ENCODE measurements at places on chromosomes 16 and 17.
A peak's percentile ranks its signal among the peaks of the same experiment; 100 is the strongest.

GRCh38 chr16:85733839-85734170 lies 17.1 kb downstream of the C16orf74 start:
- no peak for DNase-seq

DNA sequence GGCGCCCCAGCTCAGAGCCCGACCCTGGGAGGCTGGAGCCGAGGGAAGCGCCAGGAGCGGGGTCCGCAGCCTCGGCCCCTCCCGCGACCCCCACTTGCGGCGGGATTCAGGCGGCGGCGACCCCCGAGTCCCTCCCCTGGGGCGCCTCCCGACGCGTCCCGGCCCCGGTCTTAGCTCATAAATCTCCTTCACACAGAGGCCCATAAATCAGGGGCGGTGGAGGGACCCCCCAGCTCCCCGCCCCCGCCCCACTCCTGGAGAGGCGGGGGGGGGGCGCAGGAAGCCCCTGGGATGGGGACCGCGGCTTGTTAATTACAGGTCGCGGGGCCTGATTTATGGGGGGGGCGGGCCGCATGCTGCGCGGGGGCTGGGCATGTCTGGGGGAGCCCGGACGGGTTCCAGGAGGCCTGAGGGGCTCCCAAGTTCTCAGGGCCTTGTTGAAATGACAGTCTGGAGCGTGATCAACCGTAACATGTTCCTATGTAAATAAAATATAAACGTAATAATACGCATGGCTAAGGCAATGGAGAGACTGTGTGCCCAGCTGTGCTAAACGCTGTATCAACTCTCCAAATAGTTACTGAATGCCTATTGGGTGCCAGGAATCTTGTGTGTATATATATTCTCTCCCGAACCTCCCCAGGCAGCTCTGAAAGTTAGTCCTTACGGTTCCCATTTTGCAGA lies 10.0 kb upstream of the BHLHA9 start:
- no peak for DNase-seq

- DNase-seq: no peak
These were observed 63.5 kb upstream of the USP7 start for GRCh38 chr16:9027070-9027799.

DNA sequence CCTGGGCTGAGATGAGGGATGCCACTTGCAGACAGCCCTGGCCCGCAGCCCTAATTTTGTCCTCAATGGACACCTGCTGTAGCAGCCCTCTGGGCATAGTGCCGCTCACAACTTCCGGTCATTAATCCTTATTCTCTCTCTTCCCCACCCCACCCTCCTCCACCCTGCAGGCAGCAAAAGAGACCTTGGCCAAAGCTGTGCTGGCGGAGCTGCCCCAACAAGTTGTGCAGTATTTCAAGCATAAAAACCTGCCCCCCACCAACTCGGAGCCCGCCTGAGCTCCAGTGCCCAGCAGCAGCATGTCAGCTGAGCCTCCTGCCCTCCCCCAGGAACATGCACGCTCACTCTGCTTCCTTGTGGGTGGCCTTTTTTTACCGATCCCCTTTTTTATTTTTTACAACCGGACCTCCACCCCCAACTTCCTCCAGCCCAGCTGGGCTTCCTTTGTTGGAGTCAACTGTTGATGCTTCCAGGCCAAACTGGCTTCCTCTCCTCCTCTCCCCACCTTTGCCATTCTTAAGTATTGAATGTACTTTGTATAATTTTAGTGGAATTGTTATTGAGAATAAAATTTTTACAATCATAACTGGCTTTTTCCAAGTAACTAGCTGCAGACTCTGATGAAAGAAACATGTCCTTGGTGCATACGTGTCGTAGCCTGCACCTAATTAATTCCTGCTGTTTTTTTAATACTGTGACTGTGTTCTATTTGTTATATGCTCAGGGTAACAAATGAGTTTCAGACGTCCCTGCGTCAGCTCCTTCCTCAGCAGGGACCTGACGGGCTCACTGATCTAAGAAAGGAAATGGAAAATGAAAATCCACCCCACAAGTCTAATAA lies 38.2 kb downstream of the PSME3IP1 start:
- no peak for DNase-seq

DNA sequence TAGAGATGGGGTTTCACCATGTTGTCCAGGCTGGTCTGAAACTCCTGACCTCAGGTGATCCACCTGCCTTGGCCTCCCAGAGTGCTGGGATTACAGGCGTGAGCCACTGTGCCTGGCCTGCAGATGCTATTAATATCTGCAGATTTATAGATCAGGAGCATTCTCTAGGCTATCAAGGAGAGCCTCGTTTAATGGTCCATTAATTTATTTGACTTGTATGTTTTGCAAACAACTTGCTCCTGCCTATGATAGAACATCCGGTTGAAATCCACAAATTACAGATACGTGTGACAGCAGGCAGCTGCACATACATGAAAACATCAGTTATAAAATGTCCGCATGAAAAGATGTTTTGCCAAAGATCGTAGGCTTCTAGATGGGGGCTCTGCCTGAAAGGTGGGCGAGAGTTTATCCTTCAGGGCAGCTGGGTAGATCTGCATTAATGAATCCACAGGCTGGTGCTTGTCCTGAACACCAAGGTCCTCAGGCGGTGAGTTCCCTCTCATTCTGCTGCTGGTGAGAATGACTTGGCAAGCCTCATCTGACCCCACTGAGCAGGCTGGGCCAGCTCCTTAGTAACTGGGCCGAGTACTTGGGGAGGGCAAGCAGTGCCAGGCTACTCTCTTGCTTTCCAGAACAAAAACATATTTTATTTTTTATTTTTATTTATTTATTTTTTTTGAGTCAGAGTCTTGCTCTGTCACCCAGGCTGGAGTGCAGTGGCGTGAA lies 37.1 kb upstream of the MGAT5B start:
- DNase-seq: no peak

DNA sequence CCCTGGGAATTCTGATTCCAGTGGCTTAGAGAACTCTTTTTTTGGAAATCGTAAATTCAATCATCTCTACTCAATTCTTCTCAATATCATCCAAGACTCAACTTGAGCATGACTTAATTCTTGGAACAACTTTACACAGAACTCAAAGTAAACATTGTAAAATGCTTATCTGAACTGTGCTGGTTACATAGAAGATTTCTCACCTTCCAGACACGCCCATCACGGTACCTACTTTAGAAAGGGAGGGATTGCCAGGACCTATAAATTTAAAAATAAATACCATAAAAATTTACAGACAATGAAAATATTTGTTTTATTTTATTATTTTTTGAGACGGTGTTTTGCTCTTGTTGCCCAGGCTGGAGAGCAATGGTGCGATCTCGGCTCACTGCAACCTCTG lies 26.5 kb downstream of the MAP1LC3B start:
- DNase-seq: no peak

- DNase-seq: no peak
These were observed 188.8 kb upstream of the FOXF1 start for GRCh38 chr16:86321491-86321890.

- peak; percentile 74 for DNase-seq
These were observed at the start of gene ULK2 for GRCh38 chr17:19867329-19868078. TSS of gene ULK2 (minus strand) at chr17:19867936. CDS start at chr17:19867417, 519 bp downstream.

DNA sequence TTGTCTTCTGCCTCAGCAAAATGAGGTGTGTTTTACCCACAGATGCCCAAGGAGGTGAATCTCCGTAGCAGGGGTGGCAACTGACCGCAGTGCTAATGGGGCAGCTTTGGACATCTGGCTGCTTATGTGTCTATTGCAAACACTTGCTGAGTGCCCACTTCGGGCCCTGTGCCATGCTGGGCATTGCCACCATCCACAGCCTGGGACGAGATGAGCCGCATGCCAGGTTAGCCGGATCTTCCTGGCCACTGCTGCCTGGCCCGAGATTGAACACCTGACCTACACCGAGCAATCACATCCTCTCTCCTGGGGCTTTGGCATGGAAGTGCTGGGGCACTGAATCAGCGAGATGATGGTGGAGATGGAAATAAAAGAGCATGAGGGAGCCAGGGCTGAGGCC lies 238.7 kb downstream of the GSG1L start:
- DNase-seq: no peak

DNA sequence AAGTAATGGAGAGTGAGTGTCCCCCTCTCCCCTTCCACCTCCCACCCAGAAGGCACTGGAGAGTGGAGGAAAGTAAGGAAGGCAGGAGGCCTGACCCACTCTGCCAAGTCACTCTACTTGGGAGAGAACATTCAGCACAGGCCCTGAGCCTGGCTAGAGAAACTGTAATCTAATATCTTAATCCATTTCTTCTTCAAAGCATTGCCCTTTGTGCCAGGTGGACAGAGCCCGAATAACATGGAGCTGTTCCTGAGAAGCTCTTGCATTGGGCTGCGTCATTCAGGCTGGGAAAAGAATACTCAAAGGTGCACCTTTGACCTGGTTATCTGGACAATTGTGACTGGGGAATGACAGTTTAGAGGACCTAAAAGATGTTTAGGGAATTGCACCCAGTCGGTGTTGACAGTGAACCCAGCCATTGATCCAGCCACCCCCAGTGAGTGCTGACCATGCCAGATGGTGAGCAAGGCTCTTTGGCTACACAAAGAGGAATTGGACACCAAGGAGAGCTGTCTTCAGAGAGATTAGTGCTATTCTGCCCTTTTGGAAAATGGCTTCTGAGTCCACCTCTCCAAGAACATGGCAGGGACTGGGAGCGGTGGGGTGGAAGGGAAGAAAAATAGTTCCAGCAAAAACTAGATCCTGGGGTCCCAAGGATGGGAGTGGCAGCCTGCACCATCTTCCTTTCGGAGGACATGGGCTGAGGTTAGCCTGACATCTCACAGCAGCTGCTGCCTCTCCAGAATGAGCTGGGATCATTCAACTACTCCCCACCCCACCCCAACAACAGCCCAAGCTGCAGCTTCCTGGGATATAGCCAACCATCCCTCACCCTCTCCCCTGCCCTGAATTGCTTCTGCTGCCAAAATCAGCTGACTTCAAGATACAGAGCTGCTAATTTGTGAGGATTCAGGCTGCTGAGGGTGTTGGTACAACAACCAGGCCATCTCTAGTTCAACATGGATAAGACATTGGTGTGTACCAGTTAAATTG lies 11.6 kb upstream of the NOG start:
- DNase-seq: no peak

- DNase-seq: no peak
These were observed 19.2 kb downstream of the FAM234A start for GRCh38 chr16:253833-254232.

GRCh38 chr16:5069854-5070253 lies 1.8 kb upstream of the ALG1 start:
- no peak for DNase-seq

- no peak for DNase-seq
These were observed 48.7 kb downstream of the RGS9 start for GRCh38 chr17:65185668-65186382.

GRCh38 chr17:69854225-69854780 lies 220.7 kb upstream of the KCNJ16 start:
- DNase-seq: no peak

DNA sequence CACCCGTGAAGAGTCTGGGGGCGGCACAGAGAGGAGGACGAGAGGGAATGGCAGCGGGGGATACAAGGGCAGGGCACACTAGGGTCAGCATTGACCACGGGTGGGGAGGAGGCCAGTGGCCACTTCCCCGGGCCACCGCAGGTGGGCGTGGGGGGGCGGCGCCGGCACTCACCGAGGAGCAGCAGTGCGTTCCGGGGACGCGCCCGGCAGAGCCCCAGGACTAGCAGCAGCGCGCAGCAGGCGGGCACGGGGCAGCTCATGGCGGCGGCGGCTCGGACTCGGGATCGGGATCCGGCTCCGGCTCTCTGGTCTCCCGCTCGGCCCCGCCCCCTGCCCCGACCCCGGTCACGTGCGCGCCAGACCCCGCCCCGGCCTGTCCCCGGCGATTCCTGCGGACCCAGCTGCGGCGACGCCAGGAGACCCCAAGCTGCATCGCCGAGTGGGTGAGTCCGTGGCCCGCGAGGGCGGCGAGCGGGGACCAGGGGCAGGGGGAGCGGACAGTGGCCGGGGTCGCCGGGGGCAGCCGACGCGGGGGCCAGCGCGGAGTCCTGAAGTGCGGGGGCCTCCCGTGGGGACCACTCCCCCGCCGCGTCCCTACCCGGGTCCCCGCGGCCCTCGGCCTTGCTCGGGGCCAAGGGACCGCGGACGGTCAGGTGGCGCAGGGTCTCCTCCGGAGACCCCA lies at the start of the genes SGSH and SLC26A11:
Gene SGSH (minus strand): TSS at position 280 of the 682 bp plus-strand sequence. CDS start 20 bp downstream, at position 260.
Gene SLC26A11 (plus strand): TSS at position 374 of the 682 bp plus-strand sequence. CDS start 1,134 bp downstream, outside the sequence.
- DNase-seq: peak; percentile 82

GRCh38 chr17:50270435-50271362 lies 3.6 kb upstream of the TMEM92 start:
- DNase-seq: no peak

All from mesothelial cell of epicardium (in vitro differentiated cells).